ENCODE measurements at places on chromosomes 16 and 17. TPM values are rescaled to one million over a fixed set of nuclear protein-coding genes. Genes with fewer than 3 reads are reported as not detected.

GRCh38 chr17:57965521-57966160, 10.4 kb upstream of the CUEDC1 start:
- no peak for DNase-seq

DNA sequence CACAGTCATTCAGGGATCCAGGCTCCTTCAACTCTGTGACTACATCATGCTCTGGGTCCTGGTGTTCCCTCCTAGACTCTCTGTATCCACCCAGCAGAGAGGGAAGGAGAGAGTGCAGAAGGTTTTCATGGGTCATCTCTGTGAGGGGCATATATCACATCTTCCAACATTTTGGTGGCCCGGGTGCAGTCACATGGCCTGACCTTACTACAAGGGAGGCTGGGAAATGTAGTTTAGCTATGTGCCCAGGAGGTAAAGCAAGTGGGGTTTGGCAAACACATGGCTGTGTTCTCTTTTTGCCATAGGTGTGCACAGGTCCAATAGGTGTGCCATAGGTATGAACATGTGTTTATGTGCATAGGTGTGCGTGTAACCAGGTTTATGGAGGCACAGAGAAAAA, 222.2 kb upstream of the EEF2KMT start:
- no peak for DNase-seq

- no peak for DNase-seq
Measured at GRCh38 chr16:77221482-77221881, 22.3 kb downstream of the SYCE1L start.

DNA sequence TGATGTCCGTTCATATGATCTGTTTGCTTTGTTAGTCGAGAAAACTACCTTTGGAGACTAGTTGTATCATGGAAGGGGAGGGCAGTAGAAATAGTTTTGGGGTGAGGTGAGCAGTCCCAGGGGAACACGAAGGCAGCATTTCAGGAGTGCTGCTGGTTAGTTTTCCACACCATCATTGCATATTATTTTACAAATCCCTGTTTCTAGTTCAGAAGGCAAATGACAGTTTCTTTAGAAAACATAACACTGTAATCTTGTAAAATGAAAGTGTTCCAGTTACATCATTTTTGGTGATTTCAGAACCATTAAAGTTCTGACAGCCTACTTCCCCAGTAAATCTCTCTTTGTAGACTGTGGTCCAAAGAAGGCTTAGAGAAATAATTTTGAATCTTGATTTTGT, 25.4 kb downstream of the BANP start:
- DNase-seq = no peak

GRCh38 chr16:72085002-72085401, 8.4 kb downstream of the TXNL4B start:
- no peak for DNase-seq

The CREBBP gene
- total RNA-seq = 63.1 TPM

The CTRB2 gene
- total RNA-seq = not detected

DNA sequence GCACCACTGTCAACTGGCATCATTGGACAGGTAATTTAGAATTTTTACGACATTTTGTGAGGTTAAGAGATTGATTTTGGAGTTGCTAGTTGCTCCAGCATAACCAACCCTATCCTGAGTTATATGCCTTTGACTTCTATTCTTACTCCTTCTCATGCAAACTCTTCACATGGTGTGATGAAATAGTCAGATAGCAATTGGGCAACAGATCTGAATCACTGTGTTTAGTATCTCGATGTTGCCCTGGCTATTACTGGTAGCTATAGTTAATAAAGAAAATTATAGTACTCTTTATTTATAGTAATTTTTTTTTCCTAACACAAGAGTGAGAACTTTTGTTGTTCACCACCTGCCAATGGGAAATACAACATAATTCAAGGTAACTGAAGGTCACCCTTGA, 494.8 kb upstream of the TOM1L1 start:
- no peak for DNase-seq

The CCDC200 gene
- 0.74 TPM for total RNA-seq

GRCh38 chr17:55495239-55495638, 16.0 kb downstream of the SMIM36 start:
- DNase-seq = no peak

- no peak for DNase-seq
Measured at GRCh38 chr17:35603674-35604073, 16.6 kb downstream of the AP2B1 start.

DNA sequence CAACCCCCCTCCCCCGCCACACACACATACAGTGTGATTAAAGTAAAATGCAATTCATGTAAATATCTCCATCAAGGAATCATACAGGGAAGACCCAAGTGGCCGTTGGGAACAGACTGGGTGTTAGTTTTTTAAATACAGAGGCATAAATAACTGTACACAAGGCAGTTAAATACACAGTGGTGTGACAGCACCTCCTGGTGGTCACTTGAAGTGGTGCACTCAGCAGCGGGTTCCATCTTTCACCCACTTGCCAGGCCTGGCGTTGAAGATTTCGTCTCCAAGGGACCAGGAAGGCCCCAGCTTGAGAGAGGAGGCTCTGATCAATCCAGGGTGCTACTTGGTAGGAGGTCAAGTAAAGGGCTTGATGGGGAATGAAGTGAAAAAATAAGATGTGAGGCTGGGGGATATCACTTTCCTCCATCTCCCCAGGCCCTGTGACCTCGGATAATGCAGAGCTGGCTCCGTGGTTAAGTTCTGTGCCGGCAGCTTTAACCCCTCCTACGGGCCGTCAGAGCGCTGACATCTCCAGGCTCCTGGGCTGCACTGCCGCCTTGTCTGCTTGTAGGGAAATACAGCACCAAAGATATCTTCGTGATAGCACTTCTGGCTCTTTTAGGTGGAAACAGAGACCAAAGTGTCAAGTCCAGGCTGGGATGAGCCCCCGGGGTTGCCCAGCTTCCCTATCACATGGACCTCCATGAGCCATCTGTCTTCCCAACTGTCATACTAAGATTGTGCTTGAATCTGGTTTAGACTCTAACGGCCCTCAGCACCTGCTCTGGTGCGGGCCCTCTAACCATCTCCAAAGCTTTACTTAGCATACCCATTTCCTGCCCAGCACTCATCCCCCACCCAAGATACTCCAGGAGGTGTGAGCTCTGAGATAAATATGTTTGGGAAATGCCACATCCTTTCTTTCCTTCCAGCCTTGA, 20.7 kb downstream of the LGALS9 start:
- peak; percentile 66 for DNase-seq

The CD300E gene
- not detected for total RNA-seq

- no peak for DNase-seq
Measured at GRCh38 chr16:66289986-66290385, 76.5 kb upstream of the CDH5 start.

The MYH1 gene
- total RNA-seq = not detected

The GCSH gene
- total RNA-seq = 12.4 TPM
